Ecto neural progenitor cell (in vitro differentiated cells): ENCODE measurements at places on chromosomes 7 and 10.

DNA sequence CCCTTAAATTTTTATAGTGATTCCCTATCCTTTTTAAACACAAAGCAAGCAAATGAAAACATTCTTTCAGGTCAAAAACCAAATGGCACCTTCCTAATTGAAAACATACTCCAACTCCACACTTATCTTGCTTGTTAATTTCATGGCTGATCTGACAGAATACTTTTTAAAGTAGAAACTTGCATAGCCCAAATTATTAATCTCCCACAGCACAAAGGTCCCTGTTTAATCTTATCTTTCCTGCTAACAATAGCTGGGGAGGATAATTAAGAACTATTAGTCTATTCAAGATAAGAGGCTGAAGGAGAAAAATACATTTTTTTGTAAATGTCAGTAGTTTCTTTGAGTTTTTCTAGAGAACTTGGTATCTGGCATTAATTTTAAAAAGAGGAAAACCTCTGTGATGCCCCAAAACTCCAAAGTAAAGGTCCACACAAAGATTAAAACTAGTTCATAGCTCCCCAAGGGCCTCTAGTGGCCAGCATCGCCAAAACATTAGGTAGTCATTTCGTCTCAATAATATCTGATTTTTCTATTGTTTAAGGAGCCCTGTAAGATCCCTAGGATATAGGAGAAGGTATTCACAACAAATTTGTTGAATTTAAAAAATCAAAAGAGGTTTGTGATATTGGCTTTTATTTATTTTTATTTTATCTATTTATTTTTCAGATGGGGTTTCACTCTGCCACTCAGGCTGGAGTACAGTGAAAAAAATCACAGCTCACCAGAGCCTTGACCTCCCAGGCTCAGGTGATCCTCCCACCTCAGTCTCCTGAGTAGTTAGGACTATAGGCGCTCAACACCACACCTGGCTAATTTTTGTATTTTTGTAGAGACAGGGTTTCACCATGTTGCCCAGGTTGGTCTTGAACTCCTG is 14.7 kb downstream of the CDNF start:
- no peak for DNase-seq

DNA sequence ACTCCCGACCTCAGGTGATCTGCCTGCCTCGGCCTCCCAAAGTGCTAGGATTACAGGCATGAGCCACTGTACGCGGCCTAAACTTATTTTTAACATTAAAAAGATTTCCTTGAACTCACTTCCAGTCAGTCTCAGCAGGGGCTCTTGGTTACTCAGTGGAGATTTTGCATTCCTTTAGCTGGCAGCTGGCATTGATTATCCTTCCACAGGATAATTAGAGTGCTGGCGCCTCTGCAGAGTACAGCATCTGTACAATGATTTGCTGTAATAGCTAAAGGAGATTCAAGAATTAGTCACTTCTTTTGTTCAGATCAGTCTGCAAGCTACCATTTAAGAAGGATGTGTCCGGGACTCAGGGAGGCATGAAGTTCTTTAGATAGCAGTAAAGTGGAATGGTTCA is 125.0 kb upstream of the NPY start:
- no peak for DNase-seq

- DNase-seq, result no peak
These were observed 303.5 kb downstream of the KLF6 start for GRCh38 chr10:3481496-3481895.

GRCh38 chr10:6600224-6600987 is 20.3 kb upstream of the PRKCQ start:
- no peak for DNase-seq
